ENCODE measurements at places on chromosomes 7 and 10.

DNA sequence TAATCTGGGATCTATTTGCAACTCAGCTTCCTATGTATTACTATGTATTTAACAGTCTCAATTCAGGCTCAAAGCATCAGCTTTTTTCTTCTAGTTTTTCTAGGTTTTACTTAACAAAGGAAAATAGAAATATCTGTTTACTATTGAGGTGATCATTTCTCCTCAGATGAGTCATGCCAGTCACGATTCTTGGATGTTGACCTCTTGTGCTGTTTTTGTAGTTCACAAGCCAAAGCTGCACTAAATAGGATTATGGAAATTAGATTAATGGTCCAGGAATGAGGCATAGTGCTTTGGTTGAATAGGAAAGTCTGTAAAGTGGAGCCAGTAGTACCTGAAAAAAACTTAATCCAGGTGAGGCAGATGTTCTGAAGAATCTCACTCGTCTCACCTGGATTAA is 198.3 kb upstream of the KAT6B start:
- no peak for DNase-seq

GRCh38 chr10:47024399-47025252 is 113.4 kb downstream of the PTPN20 start:
- no peak for DNase-seq

GRCh38 chr7:130486114-130486953 is 5.6 kb upstream of the MEST start:
- no peak for DNase-seq

GRCh38 chr10:97895084-97895483 is 45.4 kb downstream of the GOLGA7B start:
- DNase-seq, result no peak

GRCh38 chr10:25182636-25183035 is 7.8 kb downstream of the GPR158 start:
- DNase-seq, result no peak

GRCh38 chr7:38880454-38880853 is 28.5 kb downstream of the VPS41 start:
- no peak for DNase-seq

DNA sequence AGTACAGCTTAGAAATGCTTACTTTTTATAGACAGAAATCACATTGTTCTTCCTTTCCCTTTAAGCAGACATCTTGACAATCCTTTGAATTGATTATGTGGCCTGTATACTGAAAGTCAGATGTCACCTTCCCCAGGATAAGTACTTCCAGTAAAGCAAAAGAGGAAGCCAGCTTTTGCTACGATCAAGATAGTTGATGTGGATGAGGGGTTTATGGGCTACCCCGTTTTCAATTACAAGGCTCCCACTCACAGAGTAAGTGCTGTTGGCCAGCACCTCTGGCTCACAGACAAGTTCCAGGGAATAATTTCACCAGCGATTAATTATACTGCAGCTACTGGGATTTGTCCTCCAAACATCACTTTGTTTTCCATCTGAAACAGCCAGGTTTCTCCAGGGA is 95.1 kb upstream of the SAMD8 start:
- DNase-seq, result no peak

- DNase-seq, result no peak
Measured at GRCh38 chr7:2224934-2225333, 7.8 kb downstream of the MAD1L1 start.

DNA sequence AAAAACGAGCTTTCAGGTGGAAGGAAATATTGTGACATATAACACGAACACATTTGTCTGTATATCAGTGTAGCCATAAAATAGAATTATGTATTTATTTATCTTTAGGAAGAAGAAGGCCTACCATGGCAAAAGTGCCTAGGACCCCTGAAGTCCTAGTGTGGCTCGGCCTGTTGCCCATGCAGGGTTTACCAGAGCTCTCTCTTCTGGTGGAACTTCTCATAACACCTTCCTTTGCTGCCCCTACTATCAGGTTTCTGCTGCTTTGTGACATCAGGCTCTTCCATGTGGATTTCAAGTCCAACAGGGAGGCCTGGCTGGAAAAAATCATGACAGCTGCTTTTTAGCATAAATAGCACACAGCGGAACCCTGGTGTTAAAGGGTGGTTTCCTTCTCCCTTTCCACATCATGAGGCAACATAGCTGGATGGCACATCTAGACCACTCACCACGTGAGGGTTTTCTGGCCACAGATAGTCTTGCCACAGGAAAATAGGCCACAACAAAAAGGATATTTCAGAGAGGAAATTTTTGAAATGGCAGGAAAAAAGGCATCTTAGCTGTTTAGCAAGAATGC is 44.8 kb upstream of the ADO start:
- DNase-seq, result no peak

GRCh38 chr10:77149706-77150105 is 487.9 kb downstream of the KCNMA1 start:
- DNase-seq, result no peak

DNA sequence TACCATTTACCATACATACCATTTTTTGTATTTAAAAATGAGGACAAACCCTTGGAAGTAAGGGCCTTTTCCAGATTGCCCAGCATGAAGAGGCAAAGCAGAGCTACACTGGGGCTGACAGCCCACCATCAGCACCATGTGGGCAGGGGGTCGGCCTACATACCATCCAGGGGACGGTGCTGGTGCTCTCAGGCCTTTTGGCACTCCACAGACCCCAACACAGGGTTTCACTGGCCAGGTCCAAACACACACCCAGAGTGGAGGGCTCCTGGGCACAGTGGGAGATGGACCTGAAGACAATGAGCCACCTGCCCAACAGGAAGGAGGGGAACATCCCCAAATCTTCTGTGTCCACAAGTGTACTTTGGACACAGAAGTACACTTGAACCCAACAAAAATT is 69.2 kb upstream of the CAMK2B start:
- DNase-seq, result no peak

DNA sequence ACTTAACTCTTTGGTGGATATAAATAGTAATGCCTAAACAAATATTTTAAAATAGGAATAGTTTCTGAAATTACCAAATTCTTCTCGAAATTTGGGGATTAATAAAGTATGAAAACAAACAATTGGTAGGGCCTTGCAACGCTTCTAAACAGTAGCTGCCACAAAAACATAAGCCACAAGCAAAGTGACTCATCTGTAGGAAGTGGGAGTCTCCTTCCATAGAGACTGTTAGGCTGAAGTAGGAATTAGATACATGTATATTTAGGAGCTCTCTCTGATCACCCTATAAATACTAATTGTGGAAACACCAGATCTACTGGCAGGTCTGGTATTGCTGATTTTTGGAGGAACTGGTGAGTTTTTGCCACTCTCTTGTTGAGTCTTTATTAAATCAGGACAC is 5.7 kb upstream of the LMOD2 start:
- no peak for DNase-seq

DNA sequence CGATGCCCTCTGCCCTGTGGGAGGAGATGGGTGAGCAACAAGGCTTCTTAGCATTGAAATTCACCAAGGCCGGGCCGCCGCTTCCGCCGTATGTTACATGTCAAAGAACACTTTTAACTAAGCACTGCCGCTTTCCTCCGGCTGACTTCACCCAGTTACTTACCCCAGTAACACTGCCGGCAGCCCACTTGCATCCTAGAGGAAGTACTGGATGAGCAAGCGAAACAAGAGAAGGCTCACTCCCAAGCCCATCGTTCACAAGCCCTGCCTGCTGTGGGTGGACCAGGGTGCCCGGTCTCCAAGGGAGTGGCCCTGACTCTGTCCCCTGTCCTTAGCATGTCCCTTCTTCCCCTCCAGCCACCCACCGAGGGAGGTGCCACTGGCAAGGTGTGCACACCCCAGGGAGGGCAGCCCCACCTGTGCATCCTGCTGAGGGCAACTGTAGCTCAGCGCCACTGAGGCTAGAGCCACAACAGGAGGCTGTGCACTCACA is 73.1 kb upstream of the EBF3 start:
- DNase-seq, result no peak

DNA sequence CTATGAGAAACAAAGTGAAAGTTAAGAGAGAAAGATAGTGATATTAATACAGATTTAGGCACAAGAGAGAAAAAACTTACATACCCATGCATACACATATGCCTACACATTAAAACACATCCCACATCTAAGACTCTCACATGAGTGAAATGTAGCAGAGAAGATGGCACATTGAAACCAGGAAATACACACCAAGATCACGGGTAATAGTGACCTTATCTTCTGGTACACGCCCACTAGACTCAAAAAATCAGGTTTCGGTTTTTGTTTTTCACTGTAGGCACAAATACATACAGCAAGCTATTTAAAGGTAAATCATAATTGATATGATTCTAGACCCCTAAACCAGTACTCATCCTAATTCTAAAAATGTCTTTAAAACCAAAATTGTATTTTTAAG is 225.2 kb upstream of the TAC1 start:
- DNase-seq, result no peak

DNA sequence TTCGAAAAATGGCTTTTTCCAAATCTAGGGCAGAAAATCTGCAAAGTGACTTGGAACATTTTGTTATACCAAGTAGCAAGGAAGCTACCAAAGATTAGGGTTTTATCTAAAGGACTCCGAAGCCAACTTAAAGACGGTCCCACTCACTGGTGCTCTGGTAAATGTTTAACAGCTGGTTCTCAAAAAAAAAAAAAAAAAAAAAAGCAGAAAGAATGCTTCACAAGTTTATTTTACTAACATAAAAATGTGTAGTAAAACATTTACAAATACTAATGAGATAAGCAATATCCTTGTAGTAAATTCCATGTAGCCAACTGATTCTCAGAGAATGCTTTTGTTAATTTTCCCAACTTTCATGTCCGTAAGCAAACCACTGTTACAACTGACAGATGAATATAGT is 38.4 kb downstream of the TAF3 start:
- DNase-seq, result no peak

- DNase-seq, result no peak
Measured at GRCh38 chr10:29064680-29065079, 224.2 kb upstream of the LYZL1 start.

- DNase-seq, result no peak
Measured at GRCh38 chr10:51981731-51982130, 282.3 kb upstream of the CSTF2T start.

DNA sequence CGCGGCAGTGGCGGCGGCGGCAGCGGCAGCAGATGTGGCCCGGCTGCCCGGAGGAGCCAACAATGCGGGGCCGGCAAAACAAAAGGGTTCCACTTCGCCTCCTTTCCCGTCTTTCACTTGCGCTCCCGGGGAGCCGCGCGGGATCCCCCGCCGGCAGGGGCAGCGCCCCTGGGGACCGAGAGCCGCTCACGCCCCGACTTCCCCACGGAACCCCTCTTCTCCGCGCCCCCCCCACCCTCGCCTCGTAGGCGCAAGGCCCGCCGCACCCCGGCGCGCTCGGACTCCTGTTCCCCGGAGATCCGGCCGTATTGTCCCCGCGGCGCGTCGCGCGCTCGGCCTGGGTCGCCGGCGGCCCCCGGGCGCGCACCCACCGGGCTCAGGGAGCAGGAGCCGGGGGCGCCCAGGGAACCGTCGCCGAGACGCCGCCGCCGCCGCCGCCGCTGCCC is 854 bp downstream of the CTBP2 start:
- no peak for DNase-seq

DNA sequence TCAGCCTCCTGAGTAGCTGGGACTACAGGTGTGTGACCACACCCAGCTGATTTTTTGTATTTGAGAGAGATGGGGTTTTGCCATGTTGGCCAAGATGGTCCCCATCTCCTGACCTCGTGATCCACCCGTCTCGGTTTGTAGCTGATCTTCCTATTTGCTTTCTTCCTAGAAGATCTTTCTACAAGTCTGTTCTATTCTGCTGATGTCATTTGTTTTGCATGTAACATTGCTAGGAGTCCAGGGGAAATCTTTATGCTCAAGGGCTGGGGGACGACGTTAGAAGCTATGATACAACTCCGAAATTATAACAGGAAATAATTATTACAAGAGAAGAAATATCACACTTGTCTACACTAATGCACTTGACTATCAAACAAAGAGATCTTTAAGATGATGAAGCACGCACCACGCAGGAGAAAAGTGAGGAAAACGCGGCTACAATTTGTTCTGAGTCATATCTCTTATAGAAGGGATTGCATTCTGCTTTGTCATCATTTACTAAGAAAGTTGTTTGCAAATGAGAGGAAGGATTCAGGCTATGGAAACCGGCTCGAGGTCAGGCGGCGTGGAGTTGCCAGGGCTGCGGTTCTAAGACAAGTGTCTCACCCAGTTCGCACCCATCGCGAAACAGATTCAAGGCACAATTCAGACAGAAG is 103.0 kb upstream of the CARD11 start:
- DNase-seq, result no peak

DNA sequence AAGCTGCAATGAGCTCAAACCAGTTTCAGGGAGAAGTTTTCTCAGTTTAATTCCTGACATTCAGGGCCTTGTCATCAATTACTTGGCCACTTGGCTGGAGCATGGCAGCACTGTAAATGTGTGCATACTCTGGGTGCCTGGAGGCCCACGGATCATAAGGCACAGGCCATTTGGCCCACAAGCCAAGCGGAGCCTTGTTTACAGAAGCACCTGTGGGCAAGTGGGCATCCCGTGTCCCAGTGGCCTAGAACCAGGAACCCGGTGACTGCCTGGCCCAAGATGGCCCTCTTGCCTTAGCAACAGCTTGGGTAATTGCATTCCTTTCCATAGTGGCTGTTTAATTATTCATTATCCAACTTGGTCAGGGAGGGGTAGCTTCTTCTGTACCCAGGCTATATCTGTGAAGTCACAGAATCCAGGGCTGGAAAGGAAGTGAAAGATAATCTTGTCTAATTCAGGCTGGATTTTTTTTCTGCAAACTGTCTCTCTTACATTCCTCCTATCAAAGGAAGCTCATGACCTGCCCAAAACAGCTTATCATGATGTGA is 426.4 kb upstream of the ZMIZ1 start:
- no peak for DNase-seq

- no peak for DNase-seq
Measured at GRCh38 chr7:40647719-40648118, 512.9 kb downstream of the SUGCT start.

DNA sequence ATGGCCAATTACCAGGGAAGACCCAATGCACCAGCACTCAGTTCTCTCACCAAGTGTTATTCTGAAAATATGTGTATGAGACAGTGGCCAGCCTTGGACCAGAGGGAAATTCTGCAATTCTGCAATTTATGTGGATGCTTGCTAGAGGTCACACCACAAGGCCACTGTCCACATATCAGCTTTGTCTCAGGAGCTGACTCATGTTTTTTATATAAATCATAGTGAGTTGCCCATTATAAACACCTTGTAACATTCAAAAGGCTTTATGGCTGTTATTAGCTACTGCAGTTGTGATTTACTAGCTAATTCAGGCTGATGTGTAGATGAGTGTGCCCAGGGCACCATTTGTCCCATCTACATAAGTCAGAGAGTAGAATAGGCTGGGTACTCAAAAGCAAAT is 649.0 kb downstream of the LRMDA start:
- no peak for DNase-seq

GRCh38 chr10:13704964-13705363 is 118.2 kb downstream of the PRPF18 start:
- DNase-seq, result no peak

- no peak for DNase-seq
Measured at GRCh38 chr7:258476-259190, 31.3 kb upstream of the FOXL3 start.

DNA sequence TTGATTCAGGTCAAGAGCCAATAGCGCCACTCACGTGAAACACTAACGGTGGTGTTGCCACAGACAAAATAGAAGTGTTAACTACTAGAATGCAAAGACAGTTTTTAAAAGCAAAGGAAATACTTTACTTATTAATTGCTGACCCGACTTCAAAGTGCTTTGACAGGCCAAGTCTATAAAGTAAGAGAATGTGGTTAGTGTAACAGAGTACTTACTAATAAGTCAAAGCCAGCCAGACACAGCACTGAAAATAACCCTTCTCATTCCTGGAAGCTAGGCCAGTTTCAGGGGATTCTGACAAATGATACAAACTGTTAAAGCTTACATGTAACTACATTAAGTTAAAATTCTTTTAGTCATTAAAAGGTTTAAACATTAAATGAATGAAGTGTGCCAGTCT is 50.3 kb downstream of the ENO4 start:
- no peak for DNase-seq

All from esophagus squamous epithelium (tissue), 5 donors.